ENCODE measurements at places on chromosomes 11 and 22. TPM values are rescaled to one million over a fixed set of nuclear protein-coding genes. Genes with fewer than 3 reads are reported as not detected.

DNA sequence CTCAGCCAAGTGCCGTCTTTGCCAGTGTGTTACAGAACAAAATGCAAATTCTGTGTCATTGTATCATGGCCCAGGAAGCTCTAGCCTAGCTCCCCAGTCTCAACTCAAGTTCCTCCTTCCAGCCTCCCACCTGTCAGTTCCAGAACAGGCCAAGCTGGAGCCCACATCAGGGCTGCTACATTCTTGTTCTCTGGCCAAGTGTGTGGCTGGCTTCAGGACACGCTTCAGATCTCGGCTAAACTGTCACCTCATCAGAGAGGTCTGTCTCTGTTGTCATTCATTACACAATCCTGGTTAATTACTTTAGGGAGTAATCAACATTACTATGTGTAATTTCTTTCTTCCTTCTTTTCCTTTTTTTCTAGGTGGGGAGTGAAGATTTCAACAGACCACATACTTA, 347.0 kb upstream of the SYN3 start:
- no peak for DNase-seq

DNA sequence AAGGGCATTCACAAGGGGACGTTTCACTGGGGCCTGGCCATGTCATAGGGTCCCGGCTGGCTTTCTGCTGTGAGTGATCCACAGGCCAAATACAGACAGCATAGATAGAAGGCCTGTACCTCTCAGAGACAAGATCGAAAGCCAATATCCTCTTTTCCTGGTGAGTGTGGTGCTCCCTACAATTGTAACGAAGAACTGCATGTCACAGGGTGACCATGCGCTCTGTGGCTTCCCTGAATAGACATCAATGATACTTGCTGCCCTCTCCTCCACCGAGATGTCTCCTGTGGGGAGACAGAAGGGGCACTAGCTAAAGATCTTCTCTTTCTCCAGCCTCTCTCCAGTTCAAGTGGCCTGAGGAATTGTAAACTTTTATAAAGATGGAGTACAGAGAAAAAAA, 226.1 kb upstream of the POU2AF2 start:
- DNase-seq = no peak

DNA sequence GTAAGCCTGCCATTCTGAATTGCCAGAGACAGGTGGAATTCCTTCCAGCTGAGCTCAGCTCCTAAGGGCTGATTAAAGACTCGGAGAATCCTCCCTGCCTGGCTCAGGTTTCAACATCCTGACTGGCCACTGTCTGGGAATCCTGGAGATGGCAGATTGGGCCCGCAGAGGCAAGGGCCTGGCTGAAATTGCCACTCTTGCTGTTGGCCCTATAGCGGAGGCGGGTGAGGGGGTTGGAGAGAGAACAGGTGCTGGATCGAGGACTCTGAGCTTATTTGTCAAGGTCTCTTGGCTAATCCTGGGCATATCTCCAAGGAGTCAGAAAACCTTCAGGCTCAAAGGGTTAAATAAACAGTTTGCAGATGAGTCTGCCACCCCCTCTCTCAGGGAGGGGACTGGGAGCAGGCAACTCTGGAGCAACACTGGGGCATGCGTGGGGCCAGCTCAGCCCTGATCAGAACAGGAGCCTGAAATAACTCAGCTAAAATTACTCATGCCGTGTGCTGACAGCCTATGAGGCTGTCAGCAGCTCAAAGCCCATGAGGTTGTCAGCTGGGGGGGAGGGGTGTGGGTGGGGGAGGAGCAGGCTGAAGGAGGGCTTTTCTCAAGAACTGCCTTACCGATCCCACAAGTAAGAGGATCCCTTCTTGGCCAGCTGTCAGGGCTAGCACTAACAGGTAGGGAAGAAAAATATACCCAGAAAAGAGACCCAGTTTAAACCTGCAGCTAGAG, 14.7 kb upstream of the MFRP start:
- peak; percentile 48 for DNase-seq

DNA sequence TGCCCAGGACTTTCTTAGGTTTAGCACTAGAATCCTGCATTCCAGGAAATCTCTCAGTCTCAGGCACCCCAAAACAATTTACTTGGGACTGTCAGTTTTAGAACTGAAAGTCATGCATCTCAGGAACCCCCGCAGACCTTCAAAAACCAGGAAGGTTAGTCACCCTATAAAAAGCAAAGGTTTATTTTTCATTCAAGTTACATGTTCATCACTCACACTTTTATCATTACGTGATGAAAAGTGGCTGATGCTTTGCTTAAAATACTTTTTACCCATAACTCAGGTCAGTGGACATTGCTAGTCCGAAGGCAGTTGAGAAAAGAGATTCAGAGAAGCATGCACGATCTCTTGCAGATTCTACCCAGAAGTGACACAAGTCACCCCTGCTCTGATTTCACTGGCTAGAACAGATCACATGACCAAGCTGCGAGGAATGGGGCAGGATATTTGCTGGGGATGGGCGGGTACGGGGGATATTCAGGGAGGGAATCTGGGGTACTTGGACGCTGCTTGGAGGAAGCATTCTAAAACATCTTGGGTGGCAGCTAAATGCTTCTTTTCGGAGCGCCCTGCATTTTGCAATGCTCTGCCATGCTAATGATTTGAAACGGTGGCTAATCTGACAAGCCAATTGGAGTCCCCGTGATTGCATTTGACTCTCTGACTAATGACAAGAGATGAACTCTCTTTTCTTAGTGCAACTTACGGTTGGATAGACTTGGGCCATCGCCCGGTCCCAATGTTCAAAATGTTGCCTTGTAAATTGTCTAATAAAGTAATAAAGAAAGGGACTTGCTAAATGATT, 110.2 kb downstream of the MIAT start:
- DNase-seq = no peak

- no peak for DNase-seq
These were observed 1.9 kb downstream of the ARFGAP3 start for GRCh38 chr22:42855211-42855610.

- no peak for DNase-seq
These were observed 28.5 kb downstream of the CELF1 start for GRCh38 chr11:47524291-47524874.

GRCh38 chr11:113563766-113564526, 88.7 kb upstream of the DRD2 start:
- no peak for DNase-seq

DNA sequence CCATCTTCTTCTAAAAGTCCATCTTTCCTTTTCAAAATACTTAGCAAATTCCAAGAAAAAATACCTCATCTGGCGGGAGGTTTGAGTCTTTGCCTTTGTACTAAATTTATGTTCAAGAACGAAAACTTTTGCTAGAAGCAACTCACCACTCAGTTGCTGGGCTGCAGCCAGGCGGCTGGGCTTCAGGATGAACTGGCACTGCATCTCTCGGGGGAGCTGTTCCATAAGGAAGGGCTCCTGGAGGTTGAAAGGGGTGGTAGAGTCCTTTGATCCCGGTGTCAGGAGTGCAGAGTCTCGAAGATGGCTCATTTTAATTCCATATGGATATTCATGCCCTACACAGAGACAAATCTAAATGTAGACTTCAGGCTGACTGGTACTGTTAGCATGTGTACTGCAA, 105.8 kb downstream of the ARHGAP20 start:
- DNase-seq = no peak

DNA sequence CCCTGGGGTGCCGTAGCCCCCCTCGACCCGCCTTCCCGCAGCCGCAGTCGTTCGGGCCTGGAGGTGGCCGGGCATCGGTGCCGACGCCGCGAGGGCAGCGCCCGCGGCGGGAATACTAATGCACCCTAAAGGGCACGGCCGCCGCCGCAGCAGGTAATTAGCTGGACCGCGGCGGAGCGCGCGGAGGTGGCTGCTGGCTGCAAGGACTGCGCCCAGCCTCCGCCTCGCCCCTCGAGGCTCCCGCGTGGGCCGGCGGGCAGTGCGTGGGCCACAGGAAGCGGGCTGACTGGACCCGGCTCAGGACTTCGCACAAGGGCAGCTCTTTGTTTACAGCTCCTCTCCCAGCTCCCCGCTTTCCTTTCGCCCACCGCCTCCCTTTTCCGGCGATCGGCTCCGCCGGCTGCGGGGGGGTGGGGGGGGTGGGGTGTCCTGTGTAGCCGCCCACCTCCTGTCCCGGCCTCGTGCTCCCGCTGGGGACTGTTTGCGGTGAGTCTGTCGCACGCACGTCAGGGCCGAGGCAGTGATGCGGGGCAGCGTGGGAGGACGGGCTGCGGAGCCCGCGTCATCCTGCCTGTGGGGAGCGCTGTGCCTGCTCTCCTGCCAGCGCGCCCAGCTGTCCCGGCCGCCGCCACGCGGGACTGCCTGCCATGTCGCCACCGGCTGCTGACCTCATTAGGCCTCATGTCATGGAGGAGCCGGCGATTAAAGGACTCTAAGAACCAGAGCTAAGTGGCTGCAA, 53.2 kb downstream of the GRIK4 start:
- peak; percentile 63 for DNase-seq

- no peak for DNase-seq
These were observed 662.6 kb downstream of the NTM start for GRCh38 chr11:132033051-132033450.

DNA sequence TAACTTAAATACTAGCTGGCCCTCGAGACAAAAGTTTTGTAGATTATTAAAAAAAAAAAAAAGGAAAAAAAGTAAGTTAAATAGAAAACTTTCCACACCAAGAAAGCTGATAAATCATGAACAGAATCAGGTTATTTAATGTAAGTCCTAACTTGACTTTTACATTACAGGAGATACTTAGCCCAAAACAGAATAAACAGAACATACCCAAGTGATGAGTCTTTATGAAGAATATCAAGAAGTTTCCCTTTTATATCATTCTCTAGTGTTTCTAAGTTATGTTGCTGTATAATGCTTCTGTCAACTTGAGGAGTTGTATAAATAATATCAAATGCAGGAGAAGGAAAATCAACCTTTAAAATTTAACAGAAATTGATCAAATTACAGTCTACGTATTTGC, 44.5 kb upstream of the RPS13 start:
- DNase-seq = no peak

- no peak for DNase-seq
These were observed 4.9 kb downstream of the PC start for GRCh38 chr11:66953081-66953833.

GRCh38 chr11:119378851-119379465, 2.5 kb downstream of the USP2 start:
- no peak for DNase-seq

GRCh38 chr11:122696662-122697061, 41.1 kb downstream of the UBASH3B start:
- no peak for DNase-seq

GRCh38 chr11:127073621-127074020, 73.1 kb upstream of the KIRREL3 start:
- no peak for DNase-seq

DNA sequence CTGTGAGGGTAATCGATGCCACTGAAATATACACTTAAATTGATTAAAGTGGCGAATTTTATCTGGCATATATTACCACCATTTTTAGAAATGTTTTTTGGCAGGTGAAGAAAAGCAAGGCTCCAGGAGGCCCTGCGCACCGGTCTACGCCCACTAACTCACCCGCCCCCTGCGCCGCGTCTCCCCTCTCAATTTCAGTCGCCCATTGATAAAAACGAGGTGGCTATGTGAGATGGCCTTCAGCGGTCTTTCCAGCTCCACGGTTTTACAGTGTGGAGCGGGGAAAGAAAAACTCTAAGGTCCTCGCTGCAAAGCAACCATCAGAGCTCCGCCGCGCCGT, 602 bp upstream of the AQP11 start:
- DNase-seq = no peak

GRCh38 chr11:102194257-102194656, 84.0 kb downstream of the YAP1 start:
- no peak for DNase-seq

GRCh38 chr11:33690290-33691065, 10.1 kb downstream of the C11orf91 start:
- DNase-seq = peak; percentile 94

GRCh38 chr22:31926969-31927368, 17.4 kb upstream of the YWHAH start:
- DNase-seq = no peak

GRCh38 chr22:40176921-40177737, 596 bp upstream of the TNRC6B start:
- DNase-seq = peak; percentile 69

DNA sequence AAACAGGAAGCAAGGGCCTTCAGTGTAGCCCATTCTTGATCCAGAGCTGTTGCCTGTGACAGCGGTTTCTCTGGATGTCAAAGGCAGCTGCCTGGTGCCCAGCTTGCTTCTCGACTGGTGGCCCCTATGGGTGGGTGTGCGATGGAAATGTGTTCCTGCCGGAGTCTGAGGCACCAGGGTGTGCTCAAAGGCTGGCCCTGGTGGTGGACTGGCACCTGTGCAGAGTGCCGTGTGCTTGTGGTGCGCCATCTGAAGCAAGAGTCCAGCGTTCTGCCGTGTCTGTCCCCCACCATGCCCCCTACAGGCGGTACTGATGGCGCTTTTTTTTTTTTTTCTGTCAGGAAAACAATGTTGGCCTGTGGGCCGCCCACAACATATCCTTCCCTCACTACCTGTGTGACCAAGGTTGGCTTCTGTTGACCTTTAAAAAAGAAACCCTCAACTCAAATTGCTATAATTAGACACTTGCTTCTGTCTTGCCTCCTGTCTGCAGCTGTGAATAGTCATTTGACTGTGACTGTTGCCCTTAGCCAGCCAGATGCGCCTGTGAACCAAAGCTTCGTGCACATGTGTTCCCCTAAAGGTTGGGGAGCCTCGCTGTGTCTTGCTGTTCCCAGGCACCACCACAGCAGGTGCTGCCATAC, 4.7 kb upstream of the RANBP1 start:
- DNase-seq = peak; percentile 34

GRCh38 chr11:113540416-113541330, 65.5 kb upstream of the DRD2 start:
- no peak for DNase-seq

GRCh38 chr11:57402188-57403002, 11.9 kb upstream of the PRG2 start:
- DNase-seq = no peak

GRCh38 chr11:133896028-133896427, 50.7 kb upstream of the SPATA19 start:
- DNase-seq = no peak

DNA sequence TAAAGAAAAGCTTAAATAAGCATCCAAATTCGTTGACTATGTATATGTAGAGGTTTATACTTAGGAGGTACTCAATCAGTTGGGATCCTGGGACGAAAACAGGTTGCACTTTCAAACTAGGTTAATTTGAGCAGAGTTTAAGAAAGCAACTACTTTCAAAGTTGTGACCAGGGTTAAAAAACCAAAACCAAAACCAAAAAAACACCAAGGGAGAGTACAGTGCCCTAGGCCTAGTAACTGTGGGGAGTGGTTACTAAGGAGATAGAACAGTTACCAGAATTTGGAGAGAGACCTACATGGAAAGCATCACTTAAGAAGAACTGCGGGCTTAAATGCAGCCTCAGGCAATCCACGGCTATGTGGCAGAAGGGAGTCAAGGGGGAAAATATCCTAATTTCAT, 148.3 kb downstream of the JRKL start:
- no peak for DNase-seq

HEPACAM gene
- total RNA-seq = not detected

RAB36 gene
- total RNA-seq = 3.0 TPM

MRGPRE gene
- total RNA-seq = not detected

SLC25A45 gene
- total RNA-seq = 0.91 TPM

NLRP6 gene
- total RNA-seq = not detected

APOL5 gene
- not detected for total RNA-seq

OR52E8 gene
- total RNA-seq = not detected

GGT1 gene
- 9.4 TPM for total RNA-seq

DEUP1 gene
- total RNA-seq = not detected

SLC22A12 gene
- not detected for total RNA-seq
